ENCODE measurements at places on chromosomes 3 and 15.

DNA sequence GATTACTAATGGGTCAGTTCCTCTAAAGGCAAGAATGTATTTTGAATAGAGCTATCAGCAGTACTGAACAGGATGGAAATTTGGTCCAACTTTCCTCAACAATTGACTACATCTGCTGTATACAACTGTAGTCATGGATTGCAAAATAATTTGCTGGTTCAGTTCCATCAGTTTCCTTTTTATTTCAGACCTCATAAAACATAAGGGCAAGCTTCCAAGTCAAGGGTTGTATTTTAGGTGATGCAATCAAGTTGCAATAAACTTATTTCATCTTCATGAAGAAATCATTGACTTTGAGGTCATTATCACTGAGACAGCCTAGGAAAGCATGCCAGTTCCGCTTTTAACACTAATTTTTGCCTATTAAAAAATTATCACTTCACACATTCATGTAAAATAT lies 90.4 kb upstream of the TSEN2 start:
- DNase-seq: no peak
- no peak overlapping the region for H3K27ac ChIP-seq
- no peaks in the 10 kb centered on the region for H3K36me3 ChIP-seq
- no peaks in the 10 kb centered on the region for H3K27me3 ChIP-seq

DNA sequence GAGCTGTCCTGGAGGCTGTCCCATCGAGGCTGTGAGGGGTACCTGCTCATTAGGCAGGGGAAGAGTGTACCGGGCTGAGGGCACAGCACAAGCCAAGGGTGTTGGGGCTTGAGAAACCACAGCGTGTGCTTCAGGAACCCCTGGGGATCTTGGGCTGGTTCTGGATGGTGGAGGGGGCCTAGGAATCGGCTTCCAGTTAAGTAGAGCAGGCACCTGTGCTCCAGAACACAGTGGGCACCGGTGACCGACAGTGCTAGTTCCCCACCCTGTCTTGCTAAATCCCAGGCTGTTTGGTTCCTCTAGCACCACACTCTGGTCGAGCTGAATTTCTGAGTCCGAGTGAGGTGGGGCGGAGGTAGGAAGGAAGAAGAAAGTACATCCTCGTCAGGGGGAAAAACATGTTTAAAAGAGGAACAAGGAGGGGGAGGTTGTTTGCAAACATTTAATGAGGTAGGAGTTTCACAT lies 29.1 kb downstream of the SLC6A6 start:
- H3K27ac ChIP-seq: peak overlapping the region; percentile 84
- H3K4me3 ChIP-seq: peak overlapping the region; percentile 11
- peaks cover 84% of the 10 kb centered on the region for H3K4me1 ChIP-seq
- no peaks in the 10 kb centered on the region for H3K27me3 ChIP-seq

DNA sequence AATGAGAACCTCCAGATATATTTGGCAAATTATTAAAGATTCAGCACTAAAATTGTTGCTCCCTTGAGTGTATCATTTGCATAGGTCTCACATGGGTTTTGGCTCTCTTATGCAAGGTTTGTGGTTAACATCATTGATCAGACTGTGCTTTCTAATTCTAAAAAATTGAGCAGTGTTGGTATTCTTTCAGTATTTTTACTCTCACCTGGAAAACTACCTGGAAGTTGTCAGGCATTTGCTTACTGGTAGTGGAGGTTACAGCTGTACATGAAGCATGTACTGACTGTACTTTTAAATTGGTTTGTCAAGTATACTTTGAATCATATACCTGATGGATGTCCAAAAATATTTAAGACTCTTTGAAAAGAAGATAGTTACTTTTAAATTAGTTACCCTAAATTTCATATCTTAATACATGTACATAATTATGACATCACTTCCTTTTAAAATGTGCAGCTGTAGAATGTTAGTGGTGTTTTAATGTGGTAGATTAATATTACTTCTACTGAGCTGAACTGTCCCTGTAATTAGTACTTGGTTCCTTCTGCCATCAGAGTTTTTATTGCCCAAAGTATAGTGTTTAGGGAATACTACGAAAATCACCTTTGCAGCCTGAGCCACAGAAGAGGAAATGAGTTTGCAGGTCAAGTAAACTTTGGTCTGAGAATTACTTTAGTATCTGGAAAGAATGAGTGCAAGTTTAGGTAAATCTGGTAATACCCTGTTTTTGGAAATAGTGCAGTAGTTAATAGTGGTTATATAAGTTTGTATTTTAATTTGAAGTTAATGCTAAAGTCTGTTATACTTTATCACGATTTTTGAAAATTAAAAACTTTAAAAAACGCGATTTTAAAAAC lies 2.8 kb downstream of the CHD2 start:
- H3K4me1 ChIP-seq: peaks cover 40% of the 10 kb centered on the region
- no peaks in the 10 kb centered on the region for H3K27me3 ChIP-seq
- no peaks in the 10 kb centered on the region for H3K36me3 ChIP-seq
- DNase-seq: no peak
- peak overlapping the region; percentile 79 for H3K4me3 ChIP-seq
- peak overlapping the region; percentile 97 for H3K27ac ChIP-seq

DNA sequence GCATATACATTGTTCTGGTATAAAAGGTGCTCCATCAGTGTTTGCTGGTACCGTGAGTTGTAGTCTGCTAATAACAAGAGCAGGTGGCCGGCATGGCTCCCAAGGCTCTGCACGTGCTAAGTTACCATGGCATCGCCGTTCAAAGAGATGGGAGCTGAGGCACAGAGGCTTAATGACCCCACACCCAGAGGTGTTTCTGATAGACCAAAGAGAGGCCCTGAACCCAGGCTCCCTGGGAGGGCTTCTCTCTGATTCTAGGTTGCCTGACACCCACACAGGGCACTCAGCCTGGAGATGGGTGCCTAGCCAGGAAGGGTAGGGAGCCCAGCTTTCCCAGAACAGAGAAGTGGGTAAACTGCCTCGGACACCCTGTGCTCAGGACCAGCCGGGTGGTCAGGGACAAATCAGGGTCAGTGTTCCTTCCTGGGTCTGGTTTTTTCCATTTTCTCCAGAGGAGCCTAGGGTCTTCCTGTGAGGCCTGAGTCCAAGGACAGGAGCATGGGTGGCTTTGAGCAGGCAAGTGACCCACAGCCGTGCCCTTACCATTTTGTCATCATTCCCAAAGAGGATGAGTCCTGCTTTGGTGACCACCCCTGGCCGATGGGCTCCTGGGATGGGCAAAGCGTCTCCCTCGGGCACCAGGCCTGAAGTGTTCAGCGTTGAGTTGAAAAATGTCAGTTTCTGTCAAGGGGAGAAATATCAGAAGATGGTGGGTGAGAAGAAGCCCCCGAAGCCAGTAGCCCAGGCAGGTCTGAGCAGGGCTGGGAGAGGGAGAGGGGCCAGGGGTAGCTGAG lies 27.3 kb downstream of the ALDH1L1 start:
- no peak overlapping the region for H3K27ac ChIP-seq
- no peak overlapping the region for H3K4me3 ChIP-seq
- H3K27me3 ChIP-seq: no peaks in the 10 kb centered on the region

GRCh38 chr3:31668242-31668641 lies 135.5 kb downstream of the STT3B start:
- H3K36me3 ChIP-seq: no peaks in the 10 kb centered on the region
- H3K27ac ChIP-seq: no peak overlapping the region
- DNase-seq: no peak
- H3K4me3 ChIP-seq: no peak overlapping the region
- H3K4me1 ChIP-seq: no peaks in the 10 kb centered on the region
- H3K27me3 ChIP-seq: no peaks in the 10 kb centered on the region

- H3K27me3 ChIP-seq: no peaks in the 10 kb centered on the region
- H3K4me1 ChIP-seq: no peaks in the 10 kb centered on the region
Measured at GRCh38 chr15:68637767-68638404, 59.1 kb downstream of the CORO2B start.

DNA sequence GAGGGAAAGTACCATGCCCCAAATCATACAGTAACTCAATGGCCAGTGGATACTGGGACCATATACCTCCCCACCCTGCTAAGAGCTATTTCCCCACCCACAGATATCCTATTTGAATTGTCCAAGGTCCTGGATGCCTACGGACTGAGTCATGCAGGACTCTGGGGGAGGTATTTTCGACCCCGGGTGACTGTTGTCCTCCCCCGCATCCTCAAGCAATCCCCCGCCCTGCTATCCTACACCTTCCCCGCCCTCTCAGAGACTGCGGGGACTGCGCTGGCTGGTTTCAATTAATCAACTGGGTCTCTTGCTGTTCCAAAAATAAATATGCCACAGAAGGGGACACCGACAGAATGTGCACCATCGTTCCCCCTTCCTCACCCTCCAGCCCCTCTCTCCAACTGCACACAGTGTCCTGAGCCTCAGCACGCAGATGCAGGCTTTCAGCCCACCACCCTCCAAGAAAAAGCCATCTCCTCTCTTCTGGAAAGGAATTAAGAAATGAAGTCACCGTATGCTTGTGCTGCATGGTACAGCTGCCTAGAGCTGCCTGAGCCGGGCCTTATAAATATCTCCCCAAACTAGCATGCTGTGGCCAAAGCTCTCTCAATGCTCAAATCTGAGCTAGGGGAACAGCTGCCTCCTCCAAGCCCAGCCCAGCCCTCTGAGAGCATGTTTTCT lies 8.1 kb downstream of the CAV3 start:
- H3K4me3 ChIP-seq: no peak overlapping the region
- no peaks in the 10 kb centered on the region for H3K36me3 ChIP-seq
- H3K4me1 ChIP-seq: no peaks in the 10 kb centered on the region

- H3K27me3 ChIP-seq: no peaks in the 10 kb centered on the region
- H3K4me3 ChIP-seq: no peak overlapping the region
- H3K36me3 ChIP-seq: no peaks in the 10 kb centered on the region
- no peaks in the 10 kb centered on the region for H3K4me1 ChIP-seq
Measured at GRCh38 chr3:18862077-18862476, 286.2 kb upstream of the KCNH8 start.

- no peak overlapping the region for H3K4me3 ChIP-seq
- no peaks in the 10 kb centered on the region for H3K27me3 ChIP-seq
- no peak for DNase-seq
- H3K27ac ChIP-seq: no peak overlapping the region
- H3K36me3 ChIP-seq: no peaks in the 10 kb centered on the region
- H3K4me1 ChIP-seq: no peaks in the 10 kb centered on the region
Measured at GRCh38 chr3:185555860-185556347, 3.5 kb upstream of the LIPH start.

GRCh38 chr15:59833366-59833765 lies 144.2 kb upstream of the BNIP2 start:
- H3K27ac ChIP-seq: no peak overlapping the region
- H3K27me3 ChIP-seq: no peaks in the 10 kb centered on the region

- no peak for DNase-seq
- H3K4me1 ChIP-seq: no peaks in the 10 kb centered on the region
- no peak overlapping the region for H3K27ac ChIP-seq
- H3K36me3 ChIP-seq: no peaks in the 10 kb centered on the region
- H3K4me3 ChIP-seq: no peak overlapping the region
- no peaks in the 10 kb centered on the region for H3K27me3 ChIP-seq
Measured at GRCh38 chr15:27495963-27496459, 525.0 kb downstream of the GABRG3 start.

GRCh38 chr3:30915782-30916181 lies 21.3 kb upstream of the GADL1 start:
- no peaks in the 10 kb centered on the region for H3K27me3 ChIP-seq
- no peaks in the 10 kb centered on the region for H3K4me1 ChIP-seq
- no peaks in the 10 kb centered on the region for H3K36me3 ChIP-seq
- no peak overlapping the region for H3K27ac ChIP-seq
- no peak for DNase-seq

DNA sequence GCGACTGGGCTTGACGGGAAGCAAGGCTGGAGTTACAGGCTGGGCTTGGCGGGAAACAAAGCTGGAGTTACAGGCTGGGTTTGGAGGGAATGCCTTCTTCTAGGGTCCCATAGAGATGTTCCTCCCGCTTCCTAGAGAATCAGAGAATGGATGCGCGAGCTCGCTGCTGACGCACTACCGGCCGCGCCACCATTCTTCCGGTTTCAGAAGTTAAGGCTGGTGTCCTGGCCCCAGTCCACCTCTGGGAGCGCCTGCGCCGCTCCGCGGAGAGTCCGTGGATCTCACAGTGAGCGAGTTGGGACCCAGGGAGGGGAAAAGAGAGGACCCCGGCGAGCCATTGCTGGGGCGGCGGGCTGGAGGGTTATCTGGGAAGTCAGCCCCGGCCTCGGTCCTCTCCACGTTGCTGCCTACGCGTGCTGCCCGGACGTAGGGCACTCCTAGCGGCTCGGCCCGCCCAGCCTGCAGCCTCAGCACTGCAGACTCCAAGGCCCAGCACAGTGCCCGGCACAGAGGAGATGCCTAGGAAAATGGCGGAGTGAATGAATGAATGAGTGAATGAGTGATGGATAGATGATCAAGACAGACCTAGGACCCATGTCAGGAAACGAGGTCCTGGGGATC lies at the start of gene ZNF502:
ZNF502 (plus strand) TSS at position 206 of the 621 bp plus-strand sequence. CDS start 7,602 bp downstream, outside the sequence.
- no peaks in the 10 kb centered on the region for H3K27me3 ChIP-seq
- no peaks in the 10 kb centered on the region for H3K36me3 ChIP-seq
- H3K4me1 ChIP-seq: no peaks in the 10 kb centered on the region
- DNase-seq: peak; percentile 60

DNA sequence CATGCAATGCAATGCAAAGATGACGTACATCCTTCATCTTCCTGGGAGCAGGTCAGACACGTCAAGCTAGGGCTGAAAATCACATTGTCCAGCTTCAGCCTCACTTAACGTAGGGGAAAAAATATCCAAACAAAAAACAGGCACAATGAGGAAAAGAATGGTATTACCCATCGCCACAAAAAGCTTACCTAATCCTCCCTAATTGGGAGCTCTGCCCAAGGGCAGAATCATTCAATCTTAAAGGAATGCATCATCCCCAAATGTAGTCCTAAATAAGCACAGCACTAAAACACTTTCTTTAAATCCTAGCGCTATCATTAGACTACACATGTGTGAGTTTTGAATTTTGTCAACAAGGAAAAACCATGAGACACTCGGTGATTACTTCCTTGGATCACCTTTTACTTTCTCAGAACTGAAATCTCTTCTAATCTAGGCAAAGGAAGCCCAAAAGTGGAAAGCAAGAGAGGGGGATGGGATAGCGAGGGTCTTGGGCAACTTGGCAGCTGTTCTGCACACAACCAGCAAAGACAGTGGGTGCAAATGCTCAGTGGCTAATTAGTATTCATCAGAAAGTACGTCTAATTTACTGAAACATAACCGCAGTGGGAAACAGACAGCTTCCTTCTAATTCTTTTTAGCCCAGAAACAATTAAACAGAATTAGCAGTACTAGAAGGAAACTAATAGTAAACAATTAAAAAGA lies 87.4 kb downstream of the ADAMTS9 start:
- DNase-seq: no peak
- no peaks in the 10 kb centered on the region for H3K27me3 ChIP-seq
- H3K4me1 ChIP-seq: no peaks in the 10 kb centered on the region
- no peak overlapping the region for H3K4me3 ChIP-seq
- H3K27ac ChIP-seq: no peak overlapping the region

- no peaks in the 10 kb centered on the region for H3K4me1 ChIP-seq
- no peak overlapping the region for H3K27ac ChIP-seq
- no peaks in the 10 kb centered on the region for H3K27me3 ChIP-seq
- H3K36me3 ChIP-seq: no peaks in the 10 kb centered on the region
- H3K4me3 ChIP-seq: no peak overlapping the region
Measured at GRCh38 chr3:178155521-178155920, 380.7 kb upstream of the KCNMB2 start.

Measured in naive thymus-derived CD4-positive, alpha-beta T cell (primary cell).